MM.1S (cell line): ENCODE measurements at places on chromosomes 13 and 19.
A peak's percentile ranks its signal among the peaks of the same experiment; 100 is the strongest.

DNA sequence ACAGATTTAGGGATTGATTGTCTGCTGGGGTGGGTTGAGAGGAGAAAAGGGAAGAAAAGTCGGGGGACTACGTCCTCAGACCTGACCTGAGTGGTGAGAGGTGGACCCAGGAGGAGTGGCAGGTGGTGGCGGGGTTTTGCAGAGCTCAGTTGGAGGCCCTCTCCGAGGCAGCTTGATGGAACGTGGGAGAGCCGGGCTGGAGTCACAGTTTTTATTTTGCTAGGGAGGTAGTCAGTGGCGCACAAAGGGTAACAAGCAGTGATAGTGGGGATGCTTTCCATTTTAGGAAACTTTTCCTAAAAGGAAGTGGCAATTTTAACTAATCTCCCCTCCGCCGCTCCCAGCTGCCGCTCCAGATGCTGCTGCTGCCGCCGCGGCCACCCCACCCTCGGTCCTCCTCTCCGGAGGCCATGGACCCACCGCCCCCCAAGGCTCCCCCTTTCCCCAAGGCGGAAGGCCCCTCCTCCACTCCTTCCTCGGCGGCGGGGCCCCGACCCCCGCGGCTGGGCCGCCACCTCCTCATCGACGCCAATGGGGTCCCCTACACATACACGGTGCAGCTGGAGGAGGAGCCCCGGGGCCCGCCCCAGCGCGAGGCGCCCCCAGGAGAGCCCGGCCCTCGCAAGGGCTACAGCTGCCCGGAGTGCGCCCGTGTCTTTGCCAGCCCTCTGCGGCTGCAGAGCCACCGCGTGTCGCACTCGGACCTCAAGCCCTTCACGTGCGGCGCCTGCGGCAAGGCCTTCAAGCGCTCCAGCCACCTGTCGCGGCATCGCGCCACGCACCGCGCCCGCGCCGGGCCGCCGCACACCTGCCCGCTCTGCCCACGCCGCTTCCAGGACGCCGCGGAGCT is 1.1 kb upstream of the ZNF581 start:
- peak; percentile 33 for DNase-seq

GRCh38 chr13:93865235-93865634 is 614.2 kb downstream of the DCT start:
- no peak for DNase-seq

DNA sequence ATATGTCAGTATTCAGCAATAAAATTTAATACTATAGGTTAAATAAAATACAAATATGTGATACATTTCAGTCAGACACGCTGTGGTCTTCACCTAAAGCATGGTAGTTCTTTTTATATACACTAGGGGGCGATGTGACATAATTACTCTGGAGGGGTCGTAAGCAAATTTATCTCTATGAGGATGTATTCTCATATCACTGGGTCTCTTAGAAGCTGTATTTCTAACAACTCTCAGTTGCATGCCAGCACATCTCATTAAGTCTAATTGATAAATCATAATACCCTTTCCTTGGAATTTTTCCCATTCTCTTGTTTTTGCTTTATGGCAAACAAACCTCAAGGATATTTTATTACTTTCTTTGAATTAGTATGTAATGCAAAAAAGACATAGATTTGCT is 3.9 kb upstream of the PCDH17 start:
- peak; percentile 21 for DNase-seq

DNA sequence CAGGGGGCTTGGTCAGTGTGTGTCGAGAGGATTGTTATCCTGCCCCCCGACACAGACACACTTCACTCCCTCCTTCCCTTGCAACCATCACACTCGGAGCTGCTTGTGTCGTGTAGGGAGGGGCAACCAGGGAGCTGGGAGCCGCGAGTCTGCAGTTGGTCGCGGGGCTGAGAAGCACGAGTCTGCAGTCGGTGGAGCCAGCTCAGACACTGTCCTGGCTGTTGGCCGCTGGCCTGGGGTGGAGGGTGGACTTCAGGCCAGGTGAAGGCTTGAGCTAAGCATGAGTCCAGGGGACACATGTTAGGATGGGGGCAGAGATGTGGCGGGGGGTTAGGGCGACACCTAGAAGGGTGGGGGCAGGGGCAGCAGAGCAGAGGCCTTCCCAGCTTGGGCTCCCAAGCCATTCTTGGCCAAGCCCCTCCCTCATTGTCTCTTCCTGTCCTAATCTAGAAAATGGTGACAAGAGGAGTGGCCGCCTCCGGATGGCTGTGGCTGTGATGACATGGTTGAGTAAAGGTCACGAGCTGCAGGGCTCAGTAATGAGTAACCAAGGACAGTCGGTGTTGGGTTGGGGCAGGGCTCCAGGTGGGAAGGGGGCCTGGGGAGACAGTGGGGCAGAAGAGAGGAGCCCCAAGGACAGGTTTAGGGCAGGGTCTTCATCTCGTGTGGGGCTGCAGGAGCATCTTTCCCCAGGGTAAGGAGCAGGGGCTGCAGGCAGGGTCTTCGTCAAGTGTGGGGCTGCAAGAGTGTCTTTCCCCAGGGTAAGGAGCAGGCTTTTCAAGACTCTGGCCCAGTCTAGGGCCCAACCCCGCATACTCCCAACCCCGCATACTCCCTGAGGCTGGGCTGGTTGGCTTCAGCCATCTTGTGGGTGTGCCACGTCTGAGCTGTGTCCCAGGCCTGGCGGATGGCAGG is 8.6 kb downstream of the PPP5C start:
- DNase-seq = no peak

DNA sequence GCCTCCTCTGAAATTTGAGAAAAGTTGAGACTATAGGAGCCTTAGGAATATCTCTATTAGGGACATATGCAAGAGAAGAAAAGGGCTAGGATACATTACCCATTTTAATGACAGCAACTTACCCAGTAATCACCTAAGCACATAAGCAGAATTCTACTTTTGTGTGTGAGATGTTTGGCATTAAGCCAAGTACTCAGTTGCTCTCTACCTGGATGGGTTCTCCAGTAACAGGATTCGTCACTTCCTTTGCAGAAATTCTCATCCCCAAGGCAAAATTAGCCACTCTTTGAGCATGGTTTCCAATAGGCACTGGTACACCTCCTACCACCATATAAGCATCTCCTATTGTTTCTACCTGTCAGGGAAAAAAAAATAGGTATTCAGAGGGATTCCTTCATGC is 95.1 kb downstream of the C13orf42 start:
- DNase-seq = no peak

DNA sequence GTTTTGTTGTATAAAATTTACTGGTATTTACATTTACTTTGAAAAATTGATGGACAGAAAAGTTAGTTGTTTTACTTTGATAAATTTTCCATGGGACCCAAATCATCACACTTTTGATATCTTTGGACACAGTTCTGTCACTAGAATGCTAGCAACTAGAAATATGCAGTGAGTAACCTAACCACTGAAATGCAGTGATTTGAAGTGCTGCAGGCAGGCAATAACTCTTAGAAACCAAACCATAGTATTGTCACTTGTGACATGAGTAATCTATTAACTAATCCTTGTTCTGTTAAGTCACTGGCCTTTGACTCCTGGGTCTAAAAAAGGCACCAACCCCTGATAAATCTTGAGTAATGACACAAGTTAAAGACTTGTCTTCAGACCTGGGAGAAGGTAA is 620.0 kb upstream of the ATXN8OS start:
- DNase-seq = no peak

DNA sequence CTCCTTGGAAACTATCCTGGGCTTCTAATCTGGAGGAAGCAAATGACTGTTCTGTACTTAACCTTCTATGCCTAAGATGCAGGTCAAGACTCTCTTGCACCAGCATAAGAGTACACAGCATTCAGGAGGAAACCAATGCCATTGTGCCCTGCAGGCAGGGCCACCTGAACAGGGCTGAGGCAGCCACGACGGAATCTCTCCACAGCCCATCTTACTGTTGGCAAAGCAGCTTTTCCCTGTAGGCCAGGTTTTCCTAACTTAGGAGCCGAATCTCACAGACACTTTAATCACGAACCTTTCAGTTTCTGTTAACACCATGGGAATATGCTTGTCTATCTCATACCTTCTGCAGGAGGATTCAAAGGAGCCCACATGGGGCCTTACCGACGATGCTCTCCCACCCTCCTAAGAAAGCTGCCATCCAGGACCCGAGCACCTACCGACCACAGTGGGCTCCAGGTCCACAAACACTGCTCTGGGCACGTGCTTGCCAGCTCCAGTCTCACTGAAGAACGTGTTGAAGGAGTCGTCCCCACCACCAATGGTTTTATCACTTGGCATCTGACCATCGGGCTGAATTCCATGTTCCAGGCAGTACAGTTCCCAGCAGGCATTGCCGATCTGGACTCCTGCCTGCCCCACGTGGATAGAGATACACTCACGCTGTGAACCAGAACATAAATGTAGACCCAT is 2.6 kb downstream of the TUBA3C start:
- no peak for DNase-seq

GRCh38 chr13:30851697-30852096 is 54.4 kb upstream of the MEDAG start:
- peak; percentile 42 for DNase-seq

DNA sequence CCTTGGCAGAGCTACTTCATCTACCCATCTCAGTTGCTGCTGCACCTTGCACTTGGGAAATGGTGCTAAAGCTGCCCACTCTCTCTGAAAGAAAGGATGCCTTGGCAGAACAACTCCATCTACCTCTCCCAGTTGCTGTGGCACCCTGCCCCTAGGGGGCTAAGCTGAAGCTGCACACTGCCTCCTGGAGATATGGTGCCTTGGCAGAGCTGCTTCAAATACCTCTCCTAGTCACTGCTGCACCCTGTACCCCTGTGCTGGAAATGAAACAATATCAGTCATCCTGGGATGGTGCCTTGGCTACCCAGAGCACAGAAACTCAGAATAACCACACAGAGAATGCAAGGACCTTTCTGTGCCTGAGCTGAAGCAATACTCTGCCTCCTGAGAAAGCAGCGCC is 615.8 kb downstream of the DIAPH3 start:
- DNase-seq = no peak

DNA sequence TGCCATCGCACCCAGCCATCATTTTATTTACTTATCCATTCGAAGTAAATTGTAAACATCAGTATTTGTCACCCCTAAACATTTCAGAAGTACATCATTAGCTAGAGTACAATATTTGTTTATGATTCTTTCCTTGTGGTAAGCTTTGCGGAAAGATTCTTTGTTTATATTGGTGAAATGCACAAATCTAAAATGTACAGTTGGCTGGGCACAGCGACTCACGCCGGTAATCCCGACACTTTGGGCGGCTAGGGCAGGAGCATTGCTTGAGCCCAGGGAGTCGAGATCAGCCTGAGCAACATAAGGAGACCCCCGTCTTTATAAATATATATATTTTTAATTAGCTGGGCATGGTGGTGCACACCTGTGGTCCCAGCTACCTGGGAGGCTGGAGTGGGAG is 10.1 kb downstream of the LGALS7B start:
- DNase-seq = no peak

DNA sequence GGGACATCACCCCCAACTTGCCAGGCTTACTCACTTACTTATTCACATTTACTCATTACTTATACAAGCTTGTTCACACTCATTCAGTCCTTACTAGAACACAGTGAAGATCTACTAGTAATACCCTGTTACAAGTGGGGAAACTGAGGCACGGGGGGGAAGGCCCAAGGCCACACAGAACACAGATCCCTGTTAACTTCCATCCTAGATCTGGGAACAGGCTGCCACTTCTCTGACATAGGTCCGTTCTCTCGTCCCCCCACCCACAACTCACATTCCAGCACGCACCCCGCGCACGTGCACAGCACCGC is 1.5 kb upstream of the NRTN start:
- DNase-seq = no peak

- no peak for DNase-seq
These were observed 95.3 kb upstream of the SLC15A1 start for GRCh38 chr13:98847780-98848179.

GRCh38 chr19:14063105-14063504 is 1.2 kb upstream of the PALM3 start:
- no peak for DNase-seq

- no peak for DNase-seq
These were observed 59.4 kb downstream of the ZNF708 start for GRCh38 chr19:21269813-21270212.

DNA sequence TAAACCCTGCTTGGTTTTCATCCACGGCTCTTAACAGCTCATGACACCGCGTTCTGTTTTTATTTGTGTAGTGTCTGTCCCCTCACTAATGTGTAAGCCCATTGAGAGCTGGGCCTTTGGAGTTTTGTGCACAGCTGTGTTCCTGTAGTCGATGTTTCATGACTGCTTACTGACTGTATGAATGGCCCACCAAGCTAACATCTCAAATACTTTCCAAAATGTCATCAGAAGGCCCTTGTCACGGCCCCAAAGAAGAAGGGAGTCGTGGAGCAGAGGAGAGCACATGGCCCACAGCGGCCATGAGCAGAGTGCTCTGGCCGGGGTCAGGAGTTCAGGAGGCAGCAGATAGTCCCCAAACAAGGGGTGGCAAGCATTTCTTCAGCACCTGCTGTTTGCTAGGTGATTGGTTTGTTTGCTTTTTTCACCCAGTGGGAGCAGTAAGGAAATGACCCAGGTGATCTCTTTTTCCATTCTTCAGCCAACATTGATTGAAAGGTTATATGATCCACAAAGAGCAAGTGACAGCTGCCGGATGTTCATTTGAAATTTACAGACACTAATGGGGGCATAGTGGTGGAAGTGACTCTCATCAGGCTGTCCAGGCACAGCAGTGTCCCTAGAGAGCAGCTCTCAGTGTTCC is 315.2 kb downstream of the ATP8A2 start:
- no peak for DNase-seq

GRCh38 chr19:788983-789700 is 8.1 kb upstream of the PTBP1 start:
- DNase-seq = no peak

GRCh38 chr19:4682417-4683200 is 12.5 kb upstream of the MYDGF start:
- no peak for DNase-seq

DNA sequence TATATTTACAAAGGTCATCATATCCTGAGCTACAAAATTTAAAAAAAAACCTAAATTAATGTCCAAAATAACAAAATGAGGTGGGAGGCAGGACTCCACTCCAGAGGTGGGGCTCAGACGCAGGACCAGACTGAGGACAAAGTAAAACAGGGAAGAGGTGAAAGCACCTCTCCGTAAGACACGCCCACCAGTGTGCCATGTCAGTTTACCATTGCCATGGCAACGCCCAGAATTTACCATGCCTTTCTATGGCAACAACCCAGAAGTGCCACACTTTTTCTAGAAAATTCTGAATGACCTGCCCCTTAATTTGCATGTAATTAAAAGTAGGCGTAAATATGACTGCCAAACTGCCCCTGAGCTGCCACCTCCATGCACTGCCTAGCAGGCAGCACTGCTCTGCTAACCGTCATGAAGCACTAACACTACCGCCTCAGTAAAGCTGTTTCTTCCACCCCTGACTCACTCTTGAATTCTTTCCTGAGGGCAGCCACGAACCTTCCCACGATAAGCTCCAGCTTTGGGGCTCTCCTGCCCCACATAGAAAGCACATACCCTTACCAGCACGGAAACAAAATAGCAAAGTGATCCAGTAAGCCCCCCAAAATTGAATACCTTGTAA is 22.3 kb upstream of the PDCD5 start:
- no peak for DNase-seq

- DNase-seq = no peak
These were observed 58.0 kb downstream of the ERCC5 start for GRCh38 chr13:102903659-102904407.
